Fibroblast of the aortic adventitia (primary cell): ENCODE measurements at places on chromosomes 7 and 10. TPM values are rescaled to one million over a fixed set of nuclear protein-coding genes. Genes with fewer than 3 reads are reported as not detected.

The CTBP2 gene
- 37.9 and 45.4 TPM in 2 replicates for total RNA-seq

DNA sequence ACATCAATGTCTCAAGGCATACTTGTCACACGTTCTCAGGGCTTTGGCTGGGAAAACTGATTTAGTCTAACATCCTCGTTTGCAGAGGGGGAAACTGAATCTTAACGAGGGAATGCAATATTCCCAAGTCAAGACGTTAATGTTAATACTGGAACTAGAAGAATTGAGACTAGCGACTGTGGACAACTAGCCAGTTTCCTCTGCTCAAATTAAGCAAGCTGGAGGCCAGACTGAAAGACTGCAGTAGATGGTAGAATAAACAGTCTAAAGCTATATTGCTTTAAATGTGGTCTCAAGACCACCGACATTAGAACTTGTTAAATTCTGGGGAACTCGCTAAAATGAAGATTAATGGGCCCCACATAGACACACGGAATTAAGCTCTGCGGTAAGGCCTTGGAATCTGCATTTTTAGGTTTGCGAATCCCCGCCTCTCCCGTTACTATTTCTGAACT is 639 bp upstream of the TFAM start:
- DNase-seq, result no peak

DNA sequence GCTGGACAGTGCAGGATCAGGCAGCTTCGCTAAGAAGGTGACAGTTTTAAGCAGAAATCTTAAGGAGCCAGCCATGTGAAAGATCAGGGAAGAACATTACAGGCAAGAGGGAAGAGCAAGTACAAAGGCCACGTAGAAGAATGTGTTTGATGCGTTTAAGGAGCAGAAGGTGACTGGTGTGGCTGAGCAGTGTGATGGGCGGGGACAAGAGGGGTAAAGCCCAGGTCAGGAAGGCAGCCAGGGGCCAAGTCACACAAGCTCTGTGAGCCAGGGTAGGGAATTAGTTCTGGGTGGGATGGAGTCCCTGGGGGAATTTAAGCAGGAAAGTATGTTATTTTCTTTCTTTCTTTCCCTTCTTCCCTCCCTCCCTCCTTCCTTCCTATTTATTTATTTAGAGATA is 166.9 kb downstream of the SH3PXD2A start:
- DNase-seq, result peak; percentile 42

GRCh38 chr7:30247541-30248401 is 36.6 kb upstream of the ZNRF2 start:
- no peak for DNase-seq

The VWA2 gene
- total RNA-seq, result 0.09 TPM in 1 of 2 replicates, not detected in the other

GRCh38 chr10:132066186-132066585 is 440 bp downstream of the JAKMIP3 start:
- no peak for DNase-seq

GRCh38 chr7:149723795-149724495 is 49.4 kb downstream of the ZNF467 start:
- no peak for DNase-seq

GRCh38 chr10:113666682-113667252 is 2.9 kb upstream of the NRAP start:
- peak; percentile 37 for DNase-seq

The CDC14C gene
- total RNA-seq, result not detected in 2 replicates

DNA sequence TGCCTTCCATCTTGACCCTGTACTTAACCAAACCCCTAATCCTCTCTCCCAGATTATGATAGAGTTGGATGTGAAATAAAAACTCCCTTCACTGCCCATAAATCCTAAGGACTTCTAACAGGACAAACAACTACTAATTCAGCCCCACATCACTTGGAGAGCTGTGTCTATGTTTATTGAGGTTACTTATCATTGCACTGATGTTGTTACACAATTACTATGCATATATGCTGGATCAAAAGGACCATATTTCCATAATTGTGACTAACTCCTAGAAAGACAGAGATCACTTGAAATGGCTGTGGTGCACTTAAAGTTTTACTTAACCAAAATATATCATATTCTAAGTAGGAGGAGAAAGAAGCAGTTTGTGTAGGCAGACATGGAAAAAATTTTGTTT is 144.9 kb upstream of the AGK start:
- DNase-seq, result no peak

The TFR2 gene
- total RNA-seq, result 0.08 and 1.2 TPM in 2 replicates

- peak; percentile 76 for DNase-seq
Measured at GRCh38 chr7:105621617-105622016, 40.3 kb upstream of the EFCAB10 start.

The C10orf88 gene
- 5.9 and 7.8 TPM in 2 replicates for total RNA-seq

- DNase-seq, result no peak
Measured at GRCh38 chr10:112333452-112333851, 40.5 kb upstream of the ACSL5 start.

DNA sequence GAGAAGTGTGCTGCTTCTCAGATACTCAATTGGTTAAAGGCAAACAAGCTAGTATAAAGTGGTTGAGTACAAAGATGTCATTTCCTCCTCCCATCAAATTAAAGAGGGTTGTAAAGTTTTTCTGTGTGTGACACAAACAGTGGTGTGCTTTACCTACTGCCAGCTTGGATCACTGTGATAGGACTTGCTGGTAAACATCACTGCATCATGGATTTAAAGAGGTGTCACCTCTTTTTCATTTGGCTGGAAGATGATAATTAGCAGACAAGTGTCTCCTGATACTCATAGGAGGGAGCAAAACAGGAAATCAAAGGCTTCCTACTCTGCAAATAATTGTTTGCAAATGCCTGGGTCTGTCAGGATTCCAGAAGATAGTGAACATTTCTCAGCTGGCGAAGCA is 200.5 kb downstream of the MDFIC start:
- DNase-seq, result no peak

- DNase-seq, result no peak
Measured at GRCh38 chr10:67923551-67923950, 39.1 kb downstream of the SIRT1 start.

GRCh38 chr7:467856-468545 is 51.6 kb downstream of the PDGFA start:
- DNase-seq, result no peak

DNA sequence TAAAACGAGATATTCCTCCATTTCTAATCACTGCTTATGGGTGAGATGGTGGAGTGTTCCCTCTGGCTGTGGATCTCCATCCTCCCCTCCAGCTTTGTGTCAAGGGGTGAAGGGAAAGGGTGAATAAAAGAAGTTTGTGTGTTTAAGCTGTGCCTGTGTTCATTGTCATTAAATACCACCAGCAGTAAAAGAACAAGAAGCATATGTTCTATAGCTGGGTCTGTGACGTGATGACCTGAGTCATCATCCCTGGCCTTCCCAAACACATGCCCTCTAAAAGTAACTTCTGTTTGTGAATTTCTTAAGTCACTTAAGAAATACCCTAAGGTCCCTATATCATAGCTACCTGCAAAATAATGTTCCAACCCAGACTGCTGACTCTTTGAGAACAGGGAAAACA is 104.9 kb downstream of the PPP1R17 start:
- no peak for DNase-seq

DNA sequence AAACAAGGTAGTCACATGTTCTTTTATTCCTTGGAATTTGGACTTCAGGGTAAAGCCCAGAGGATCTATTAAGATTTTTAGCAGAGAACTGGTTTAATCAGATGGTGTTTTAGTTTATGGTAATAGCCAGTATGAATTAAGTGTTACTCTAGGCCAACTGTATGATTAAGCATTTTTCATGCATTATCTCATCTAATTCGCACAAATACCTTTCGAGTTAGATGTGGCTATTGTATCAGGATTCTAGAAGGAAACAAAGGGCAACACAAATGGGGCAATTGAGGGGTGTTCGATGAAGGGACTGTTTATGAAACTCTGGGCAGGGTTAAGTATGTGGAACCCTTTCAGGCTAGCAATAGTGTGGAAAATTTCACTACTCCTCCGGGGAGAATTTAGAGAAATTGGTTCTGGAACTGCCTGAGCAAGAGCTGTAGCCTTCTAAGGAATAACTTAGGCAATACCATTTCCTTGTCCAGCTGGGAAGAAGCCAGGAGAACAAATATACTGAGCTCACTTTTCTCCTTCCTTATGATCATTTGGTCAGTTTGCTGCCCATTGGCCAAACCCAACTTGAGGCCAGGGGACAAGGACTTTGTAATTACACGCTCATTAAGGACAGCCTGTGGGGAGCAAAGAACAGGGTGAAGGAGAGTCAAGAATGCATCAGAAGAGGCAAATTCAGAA is 319.0 kb upstream of the FZD1 start:
- peak; percentile 89 for DNase-seq

DNA sequence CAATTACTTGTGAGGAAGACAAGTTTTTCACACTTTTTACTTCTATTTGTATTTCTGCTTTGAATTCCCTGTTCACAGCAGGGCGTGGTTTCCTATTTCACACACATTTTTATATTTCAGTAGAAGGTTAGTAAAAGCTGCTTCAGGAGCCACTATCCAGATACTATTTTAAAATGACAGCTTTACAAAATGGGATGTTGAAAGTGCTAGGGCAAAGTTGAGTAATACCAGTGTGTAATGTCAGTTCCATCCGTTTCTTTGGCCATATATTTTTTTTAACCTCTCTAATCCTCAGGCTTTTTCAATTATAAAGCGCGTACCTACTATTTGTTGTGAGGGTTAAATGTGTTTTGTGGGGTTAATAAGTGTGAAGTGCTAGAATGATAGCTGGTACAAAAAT is 276.6 kb downstream of the GPR158 start:
- no peak for DNase-seq

- peak; percentile 45 for DNase-seq
Measured at GRCh38 chr10:29725133-29725720, 90.5 kb upstream of the SVIL start.

DNA sequence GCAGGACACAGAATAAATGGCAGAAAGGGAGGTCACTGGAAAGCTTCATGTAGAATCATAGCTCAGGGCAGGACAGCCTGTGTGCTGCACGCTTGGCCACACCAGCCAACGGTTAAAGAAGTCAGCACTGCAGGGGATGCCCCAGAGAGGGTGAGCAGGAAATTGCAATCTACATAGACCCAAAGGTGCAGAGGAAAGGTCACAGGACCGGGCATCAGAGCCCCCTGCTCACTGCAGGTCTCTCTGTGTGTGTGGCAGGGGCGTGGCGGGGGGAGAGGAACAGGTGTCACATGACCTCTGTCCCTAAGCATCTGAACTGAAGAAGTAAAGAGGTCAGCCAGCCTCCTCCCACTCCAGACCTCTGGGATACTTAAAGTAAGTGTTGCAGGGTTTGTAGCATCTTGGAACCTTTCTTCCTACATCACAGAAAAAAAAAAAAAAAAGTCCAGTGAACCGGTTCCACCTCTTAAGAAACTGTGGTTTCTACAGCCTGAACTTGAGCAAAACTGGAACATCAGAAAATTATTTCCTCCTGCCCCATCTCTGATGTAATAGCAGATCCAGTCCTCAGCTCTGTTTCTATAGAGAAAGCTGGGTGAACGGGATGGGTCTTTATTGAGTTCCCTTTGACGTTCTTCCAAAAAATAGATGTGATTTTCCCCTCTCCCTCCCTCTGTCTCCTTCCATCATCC is 64.3 kb downstream of the RGS10 start:
- DNase-seq, result no peak

DNA sequence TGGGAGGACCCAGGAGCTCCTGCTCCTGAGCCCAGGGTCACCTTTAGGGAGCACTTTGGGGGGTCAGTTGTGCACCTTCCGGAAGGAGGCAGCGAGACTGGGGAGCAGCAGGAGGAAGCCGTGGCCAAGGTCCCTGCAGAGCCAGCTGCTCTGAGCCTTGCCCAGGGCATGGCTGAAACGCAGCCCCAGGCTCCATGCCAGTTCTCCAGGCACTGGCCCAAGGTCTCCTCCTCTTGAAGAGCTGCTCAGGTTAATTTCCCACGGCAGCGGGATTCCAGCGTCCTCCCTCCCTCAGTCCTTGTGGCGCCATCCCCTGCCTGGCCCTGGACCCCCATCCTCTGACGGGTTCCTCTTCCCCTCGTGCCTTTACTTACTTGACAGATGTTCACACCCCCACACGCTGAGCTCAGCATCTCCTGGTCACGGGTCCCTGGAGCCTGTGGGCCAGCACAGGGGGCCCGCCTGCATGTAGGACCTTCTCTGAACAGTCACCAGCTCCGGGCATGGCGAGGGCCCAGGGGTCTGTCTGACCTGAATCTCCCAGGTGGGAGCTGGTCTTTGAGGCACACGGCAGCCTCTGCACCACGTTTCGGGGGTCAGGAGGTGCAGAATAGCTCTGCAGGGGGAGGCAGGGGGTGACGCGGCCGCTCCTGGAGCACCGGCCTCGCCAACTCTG is 16.7 kb upstream of the CFAP46 start:
- DNase-seq, result no peak

GRCh38 chr10:28812384-28813372 is 135.4 kb downstream of the BAMBI start:
- DNase-seq, result no peak

- DNase-seq, result no peak
Measured at GRCh38 chr10:97738616-97739015, 1.7 kb downstream of the ZFYVE27 start.

DNA sequence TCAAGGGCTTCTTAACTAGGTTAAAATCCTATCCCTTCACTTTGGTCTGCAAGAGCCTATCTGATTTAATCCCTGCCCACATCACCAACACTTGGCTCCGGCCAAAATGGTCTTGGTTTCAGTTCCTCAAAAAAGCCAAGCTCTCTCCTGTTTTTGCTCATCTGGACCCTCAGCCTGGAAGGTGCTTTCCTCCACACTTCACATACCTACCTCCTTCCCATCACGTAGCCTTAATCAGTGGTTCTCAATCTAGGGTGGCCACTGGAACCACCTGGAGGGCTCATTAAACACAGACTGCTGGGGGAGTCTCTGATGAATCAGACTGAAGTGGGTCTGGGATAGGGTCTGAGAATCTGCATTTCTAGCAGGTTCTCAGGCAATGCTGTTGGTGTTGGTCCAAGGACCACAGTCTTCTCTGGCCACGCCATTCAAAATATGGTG is 227.0 kb upstream of the AOAH start:
- no peak for DNase-seq

GRCh38 chr7:74586258-74587175 is 71.0 kb upstream of the GTF2I start:
- DNase-seq, result peak; percentile 22

The SPDYE16 gene
- total RNA-seq, result 0.09 and 0.33 TPM in 2 replicates

DNA sequence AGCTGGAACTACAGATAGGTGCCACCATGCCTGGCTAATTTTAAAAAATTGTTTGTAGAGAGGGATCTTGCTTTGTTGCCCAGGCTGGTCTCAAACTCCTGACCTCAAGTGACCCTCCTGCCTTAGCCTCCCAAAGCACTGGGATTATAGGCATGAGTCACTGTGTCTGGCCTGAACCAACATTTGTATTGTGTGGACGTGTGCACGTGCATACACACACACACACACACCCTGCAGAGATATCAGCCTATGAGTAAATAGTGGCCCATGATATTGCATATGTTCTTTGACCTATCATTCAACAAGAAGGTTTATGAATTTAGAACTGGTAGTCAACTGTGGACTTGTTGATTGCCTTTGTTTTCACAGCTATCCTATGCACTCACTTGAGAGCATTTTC is 161.6 kb downstream of the BAMBI start:
- DNase-seq, result no peak
